ENCODE measurements at places on chromosomes 6 and 20. TPM values are rescaled to one million over a fixed set of nuclear protein-coding genes. Genes with fewer than 3 reads are reported as not detected.

GRCh38 chr20:36499723-36500501 lies 41.4 kb upstream of the MYL9 start:
- peak; percentile 73 for DNase-seq

DNA sequence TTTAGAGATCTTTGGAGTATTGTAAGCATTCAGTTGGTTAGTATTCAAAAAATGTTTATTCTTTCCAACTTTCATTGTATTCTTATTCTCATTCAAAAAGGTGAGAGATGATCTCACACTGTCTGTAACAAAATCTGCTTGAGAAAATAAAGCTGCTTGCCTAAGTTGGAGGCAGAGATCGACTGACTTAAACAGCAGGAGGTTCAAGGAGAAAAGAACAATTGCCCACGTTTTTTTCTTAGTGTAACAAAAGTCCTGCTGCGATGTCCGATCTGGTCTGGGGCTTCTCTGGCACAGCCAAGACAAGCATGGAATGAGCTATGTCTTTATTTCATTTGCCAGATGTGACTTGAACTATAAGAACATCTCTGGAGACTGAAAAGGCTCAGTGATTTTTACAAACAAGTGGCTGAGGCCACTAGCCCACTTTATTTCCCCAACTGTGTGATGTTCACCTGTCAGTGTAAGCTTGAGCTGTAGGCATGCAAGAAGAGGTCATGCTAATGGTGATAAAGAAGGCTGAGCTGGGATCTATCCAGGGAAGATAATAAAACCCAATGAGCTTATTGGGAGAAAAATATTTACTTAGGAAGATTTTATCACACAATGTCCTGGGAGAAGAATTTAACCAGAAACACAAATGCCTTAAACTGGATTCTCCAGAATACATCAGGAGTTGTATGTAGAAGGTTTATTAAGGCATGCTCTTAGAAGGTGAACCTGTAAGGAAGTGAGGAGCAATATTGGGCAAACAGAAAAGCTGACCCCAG lies 580.1 kb upstream of the BTBD3 start:
- no peak for DNase-seq

- no peak for DNase-seq
Observed at GRCh38 chr6:42923666-42924065, 5.6 kb upstream of the CNPY3 start.

Gene SAPCD1
- not detected for total RNA-seq

DNA sequence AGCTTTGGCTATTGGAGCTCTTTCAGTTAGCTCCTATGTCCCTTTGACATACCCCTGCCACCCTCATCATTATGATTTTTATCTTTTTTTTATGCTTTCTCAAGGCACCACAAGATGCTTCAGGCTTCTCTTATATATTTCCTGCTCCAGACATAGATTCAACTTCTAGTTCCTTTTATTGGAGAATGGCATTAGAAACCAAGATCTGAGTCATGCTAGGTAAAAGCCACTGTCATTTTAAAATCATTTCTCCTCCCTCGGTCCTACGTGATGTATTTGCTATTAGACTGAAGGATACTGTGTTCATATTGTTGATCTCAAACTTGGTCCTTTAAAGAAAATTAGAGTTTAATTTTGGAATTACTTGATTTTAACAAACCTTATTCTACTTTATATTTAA lies 8.3 kb downstream of the TENT5A start:
- DNase-seq: no peak

Gene SLC32A1
- total RNA-seq: not detected

DNA sequence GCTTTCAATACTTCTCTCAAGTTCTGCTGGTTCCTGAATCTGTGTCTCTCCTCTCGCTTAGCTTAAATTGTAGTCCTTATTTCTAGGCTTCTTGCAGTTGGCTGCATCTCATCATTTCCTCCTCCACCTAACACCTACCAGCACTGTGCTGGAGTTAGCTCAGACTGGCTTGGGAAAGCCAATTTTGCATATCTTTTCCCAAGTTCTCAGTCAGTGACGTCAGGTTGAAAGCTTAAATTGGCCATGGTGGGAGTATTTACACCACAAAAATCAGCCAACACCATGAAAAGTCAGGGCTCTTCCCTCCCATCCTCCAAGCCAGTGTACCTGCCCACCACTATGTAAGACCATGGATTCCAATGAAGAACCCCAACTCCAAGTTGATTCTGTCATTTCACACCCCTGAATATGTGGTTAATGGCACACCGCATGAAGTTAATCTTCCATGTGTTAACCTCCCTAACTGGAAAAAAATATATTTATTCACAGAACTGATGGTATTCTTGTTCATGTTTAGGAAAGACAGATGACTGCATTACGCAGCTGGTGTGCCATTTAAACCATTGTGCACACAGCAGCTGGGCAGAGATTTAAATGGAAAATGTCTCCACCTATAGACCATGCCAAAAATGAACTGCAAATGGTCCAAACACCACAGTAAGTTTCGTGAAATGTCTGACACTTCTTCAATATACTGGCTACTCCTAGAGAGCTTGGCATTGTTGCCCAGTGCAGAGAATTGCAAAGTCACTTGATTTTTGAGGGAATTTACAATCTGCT lies 274.1 kb upstream of the MAP3K7 start:
- DNase-seq: no peak

GRCh38 chr20:25239387-25240370 lies 8.2 kb upstream of the PYGB start:
- DNase-seq: peak; percentile 63

DNA sequence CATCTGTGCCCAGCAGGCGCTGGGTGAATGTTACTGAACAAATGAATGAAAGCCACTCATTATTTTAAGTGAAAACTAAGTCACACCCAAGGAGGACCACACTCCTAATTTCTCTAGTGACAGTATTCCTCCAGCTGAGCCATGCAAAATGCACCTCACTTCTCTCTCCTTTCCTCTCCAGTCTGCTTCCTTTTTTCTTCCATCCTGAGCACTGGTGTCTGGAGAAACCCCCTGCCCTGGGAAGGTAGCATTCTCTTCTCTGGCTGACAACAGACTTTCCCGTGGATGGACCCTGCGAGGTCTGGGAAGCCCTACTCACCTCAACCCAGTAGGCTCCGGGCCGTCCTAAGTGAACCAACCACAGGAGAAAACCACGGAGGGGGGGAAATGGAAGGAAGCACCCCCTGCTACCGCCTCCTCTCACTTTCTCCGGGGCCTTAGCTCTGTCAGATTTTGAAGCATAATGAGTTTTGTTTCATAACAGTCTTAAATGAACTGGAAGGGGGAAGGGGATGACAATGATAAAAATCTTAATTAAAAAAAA lies 22.6 kb downstream of the TRERF1 start:
- DNase-seq: no peak
